ENCODE measurements at places on chromosomes 3 and 15.

- DNase-seq = no peak
Observed at GRCh38 chr3:85835857-85836440, 877.2 kb downstream of the CADM2 start.

- DNase-seq = no peak
Observed at GRCh38 chr3:16455966-16456365, 57.5 kb downstream of the RFTN1 start.

DNA sequence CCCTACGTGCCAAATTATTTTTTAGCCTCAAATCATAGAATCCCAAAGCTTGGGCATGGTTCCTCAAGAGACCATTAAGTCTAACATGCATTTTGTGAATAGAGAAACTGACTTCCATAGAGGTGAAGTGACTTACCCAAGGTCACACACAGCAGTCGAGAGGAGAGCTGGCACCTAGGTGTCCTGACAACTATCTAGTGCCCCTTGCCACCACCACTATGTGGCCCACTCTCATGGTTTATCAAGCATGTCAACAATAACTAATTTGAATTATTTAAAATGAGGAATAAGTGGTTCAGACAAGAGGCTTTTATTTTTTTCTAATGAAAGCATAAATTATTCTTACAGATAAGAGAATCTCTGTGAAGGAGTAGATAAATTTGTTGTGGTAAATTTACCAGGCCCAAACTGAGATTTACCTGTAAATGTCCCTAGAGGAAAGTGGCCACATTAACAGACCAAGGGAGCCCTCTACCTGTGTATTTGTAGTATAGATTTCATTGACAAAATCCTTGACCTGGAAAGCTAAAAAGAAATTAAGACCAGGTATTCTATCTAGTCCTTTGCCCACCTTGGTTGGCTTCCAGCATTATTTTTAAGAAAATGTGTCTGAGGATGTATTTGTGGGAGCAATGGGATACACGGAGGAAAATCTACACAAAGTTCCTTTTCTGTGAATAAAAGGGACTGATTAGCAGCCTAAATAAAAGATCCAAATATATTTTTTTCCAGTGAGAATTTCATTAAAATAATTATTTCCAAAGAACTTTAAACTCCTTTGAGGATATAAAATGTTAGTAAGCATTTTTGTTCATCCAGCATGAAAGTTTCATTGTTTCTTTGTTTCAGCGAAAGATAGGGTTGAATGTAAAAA lies 49.1 kb downstream of the IQCH start:
- DNase-seq = no peak

GRCh38 chr3:1693145-1693544 lies 405.5 kb upstream of the CNTN4 start:
- no peak for DNase-seq

- no peak for DNase-seq
Observed at GRCh38 chr15:96424674-96425073, 94.2 kb downstream of the NR2F2 start.

DNA sequence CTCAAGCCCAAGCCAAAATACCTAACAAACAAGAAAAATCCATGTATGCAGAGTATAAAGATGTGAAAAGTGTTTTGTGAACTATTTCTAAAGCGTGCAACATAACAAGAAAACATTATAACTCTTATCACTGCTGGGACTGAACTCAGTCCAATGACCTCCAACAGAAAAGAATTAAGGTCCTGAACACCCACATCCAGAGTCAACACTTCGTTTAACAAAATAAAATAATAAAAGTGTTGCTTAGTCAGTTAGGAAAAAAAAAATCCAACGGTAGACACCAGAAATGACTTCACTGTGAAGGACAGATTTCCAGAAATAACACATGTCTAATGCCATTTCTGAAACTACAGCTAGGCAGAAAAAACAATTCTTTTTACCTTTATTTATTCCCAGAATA lies 28.0 kb downstream of the MB21D2 start:
- no peak for DNase-seq

GRCh38 chr3:101687142-101687931 lies 819 bp upstream of the RPL24 start:
- no peak for DNase-seq

GRCh38 chr3:132382688-132383194 lies 34.6 kb upstream of the DNAJC13 start:
- DNase-seq = no peak

GRCh38 chr15:79673416-79674123 lies 223.2 kb downstream of the MTHFS start:
- no peak for DNase-seq

DNA sequence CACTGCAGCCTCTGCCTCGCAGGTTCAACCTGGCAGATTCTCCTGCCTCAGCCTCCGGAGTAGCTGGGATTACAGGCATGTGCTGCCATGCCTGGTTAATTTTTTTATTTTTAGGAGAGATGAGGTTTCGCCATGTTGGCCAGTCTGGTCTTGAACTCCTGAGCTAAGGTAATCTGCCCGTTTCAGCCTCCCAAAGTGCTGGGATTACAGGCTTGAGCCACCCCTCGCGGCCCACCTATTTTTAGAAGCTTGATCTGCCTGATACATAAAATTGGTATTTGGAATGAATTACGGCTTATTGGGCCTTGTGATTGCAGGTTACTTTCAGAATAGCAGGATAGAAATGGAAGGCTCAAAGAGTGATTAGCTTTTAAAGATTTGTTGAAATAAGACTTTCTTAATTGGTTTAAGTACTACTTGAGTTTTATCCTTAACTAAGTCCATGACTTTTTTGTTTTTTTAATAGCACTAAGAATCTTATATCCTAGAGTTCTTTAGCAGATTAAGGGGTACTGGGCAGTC lies 25.0 kb downstream of the GMPS start:
- no peak for DNase-seq

DNA sequence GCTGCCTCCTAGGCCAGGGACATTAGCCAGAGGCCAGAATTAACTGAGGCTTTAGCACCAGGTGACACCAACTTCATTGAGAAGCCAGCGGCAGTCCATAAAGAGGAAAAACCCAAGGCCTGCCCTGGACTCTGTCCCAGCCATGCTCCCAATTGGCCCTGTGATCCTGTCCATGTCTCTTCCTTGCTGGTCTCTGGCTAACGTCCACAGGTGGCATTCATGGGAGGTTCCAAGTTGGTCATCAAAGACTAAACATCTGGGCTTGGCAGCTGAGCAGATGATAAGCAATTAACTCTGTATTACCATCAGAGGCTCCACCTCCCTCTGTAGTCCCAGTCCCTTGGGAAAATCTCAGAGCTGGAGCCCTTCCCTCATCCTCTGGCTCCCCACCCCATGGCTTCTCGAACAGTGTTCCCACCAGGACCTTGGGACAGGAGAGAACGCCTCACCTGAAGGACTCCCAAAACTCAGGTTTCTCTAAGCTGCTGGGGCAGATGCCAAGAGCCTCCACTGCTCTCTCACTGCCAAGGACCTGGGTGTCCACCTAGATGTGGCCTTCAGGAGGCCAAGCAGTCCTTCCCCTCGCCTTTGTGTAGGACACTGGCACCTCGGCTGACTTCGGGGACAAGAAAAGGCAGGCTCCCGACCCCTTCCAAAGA lies 40.4 kb downstream of the GOLGA6A start:
- DNase-seq = no peak

DNA sequence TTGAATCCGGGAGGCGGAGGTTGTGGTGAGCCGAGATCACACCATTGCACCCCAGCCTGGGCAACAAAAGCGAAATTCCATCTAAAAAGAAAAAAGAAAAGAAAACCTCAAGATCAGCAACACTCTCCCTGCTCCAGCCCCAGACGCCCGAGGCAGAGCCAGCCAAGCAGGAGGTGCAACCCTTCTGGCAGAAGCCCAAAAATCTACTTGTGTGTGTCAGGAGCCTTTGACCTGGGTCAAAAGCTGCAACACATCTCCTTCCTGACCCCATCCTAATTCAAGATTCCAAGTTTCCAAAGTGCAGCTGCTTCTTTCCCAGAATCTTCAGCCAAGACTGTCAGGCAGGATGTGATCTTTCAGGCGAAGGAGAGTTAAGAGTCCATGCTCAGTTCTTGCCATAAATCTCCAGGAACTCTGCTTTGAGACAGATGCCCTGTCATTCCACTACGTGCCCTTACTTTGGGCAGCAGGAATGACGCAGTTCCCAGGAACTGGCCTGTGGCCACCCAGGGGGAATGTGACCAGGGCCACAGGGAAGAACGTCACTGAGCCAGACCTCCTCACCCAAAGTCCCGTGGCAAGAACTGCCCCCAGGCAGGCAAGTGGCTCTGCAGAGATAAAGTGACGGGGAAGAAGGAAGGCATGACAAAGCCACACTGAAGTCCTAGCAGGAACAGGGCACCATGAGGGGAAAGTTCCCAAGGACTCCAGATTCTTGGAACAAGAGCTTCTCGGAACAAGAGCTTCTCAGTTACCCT lies 39.4 kb downstream of the SH3BP5 start:
- DNase-seq = no peak

- no peak for DNase-seq
Observed at GRCh38 chr15:78879517-78880241, 7.0 kb downstream of the MORF4L1 start.

DNA sequence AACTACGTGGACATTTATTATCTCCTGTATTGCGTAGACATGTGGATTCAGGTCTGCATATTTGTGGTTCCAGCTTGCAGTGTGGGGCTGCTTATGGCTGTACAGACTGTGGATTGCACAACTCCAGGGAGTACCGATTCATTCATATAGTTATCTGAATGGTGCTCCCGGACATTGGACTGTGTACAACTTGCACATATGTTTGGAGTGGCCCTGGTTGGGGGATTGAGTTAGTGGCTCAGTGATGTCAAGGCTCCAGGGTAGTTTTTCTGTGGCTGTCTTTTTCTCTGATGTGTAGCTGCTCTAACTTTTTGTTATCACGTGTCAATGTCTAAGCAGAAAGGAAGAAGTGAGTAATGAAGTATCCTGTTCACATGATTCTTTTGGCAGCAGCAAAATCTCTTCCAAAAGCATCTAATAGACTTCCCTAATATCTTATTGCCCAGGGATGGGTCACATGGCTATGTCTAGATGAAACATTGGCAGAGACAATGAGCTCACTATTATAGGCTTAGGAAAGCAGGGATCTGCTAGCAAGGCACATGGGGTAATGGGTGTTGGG lies 15.8 kb downstream of the ST3GAL6 start:
- no peak for DNase-seq

DNA sequence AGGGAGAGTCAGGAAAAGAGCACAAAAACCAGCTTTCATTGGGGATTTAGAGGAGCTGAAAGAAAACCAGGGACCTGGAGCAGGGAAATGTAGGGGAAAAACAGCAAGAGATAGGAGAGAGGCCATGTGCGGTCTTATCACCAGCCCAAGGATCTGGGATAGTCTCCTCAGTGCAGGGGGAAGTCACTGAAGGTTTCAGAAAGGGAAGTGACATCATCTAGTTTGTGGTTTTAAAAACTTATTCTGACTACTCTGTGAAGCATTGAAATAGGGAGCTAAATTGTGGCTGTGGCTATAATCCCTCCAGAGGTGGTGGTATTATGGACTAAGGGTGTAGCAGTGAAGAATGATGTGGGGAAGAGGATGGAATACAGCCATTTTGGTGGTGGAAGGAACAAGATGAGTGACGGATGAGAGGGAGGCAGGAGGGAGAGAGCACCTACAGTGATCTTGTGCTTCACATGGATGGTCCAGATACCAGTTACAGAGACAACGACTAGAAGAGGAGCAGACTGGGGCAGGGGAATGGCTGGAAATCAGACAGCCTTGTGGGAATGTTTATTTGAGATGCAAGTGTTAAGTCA lies 72.7 kb downstream of the HMG20A start:
- no peak for DNase-seq

- no peak for DNase-seq
Observed at GRCh38 chr15:33236841-33237509, 42.5 kb upstream of the FMN1 start.

DNA sequence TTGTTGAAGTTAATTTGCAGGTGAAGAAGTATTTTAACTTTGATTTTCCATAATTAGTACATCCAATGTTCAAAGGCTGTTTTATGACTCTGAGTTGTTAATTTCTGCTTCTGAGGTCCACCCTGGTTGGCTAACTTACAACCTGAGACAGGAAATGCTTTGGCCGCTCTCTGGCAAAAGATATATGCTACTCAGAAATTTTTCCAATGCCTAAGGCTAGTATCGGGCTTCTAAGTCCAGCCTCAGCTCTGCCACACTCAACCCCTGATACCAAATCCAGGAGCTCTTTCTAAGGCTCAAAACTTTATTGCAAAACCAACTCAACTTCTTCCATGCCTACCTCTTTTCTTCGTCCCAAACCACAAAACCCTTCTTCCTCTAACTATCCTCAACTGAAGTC lies 192.9 kb downstream of the NEK10 start:
- DNase-seq = no peak

DNA sequence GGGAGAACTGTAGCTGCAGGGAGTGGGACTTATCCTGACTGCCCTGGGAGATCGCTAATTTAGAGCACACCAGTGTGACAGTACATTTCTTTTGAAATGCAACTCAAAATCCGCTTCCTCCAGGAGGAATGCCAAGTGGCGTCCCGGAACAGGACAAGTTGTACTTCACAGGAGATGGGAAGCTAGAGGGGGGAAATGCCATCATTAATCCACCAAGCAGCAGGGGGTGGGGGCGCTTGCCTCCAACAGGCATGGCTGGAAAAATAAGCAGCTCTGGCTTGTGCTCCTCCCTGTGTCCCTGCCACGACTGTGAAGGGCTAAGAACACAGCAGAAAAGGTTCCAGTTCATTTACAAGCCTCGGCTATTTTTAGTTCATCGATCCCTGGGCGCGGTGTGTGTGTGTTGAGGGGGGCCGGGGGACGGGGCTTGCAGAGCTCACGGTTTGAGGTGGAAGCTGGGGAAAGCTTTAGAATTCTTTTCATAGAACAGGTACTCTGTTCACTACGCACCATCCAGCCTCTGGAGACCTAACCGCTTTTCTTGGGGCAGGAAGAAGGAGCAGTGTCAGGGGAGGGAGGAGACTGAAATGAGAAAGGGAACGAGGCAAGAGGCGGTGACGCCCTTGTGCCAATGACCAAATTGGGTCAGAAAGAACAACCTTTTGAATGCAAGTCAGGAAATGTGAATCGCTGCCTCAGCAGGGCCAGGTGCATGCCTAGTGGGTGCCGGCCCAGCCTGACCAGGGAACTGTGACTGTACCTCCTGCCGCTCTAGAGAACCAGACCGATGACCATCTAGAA lies 51.8 kb upstream of the DGKG start:
- no peak for DNase-seq

DNA sequence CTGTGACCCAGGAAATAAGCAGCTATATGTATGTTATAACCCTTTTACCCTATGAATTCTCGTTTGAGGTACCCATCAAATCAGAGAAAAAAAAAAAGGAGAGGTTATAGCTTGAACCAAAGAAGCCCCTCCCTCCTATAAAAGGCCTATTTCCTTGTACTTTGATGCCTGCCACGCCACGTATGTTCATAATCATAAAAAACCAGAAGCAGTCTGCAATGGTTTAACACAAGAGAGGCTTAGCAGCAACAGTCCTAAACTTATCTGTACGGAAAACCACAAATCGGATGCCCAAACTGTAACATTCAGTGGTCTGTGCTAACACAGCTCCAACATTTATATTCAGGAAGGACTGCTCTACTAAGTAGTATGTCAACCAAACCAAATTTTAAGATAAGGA lies 21.2 kb downstream of the CCR8 start:
- no peak for DNase-seq
